Naive thymus-derived CD8-positive, alpha-beta T cell (primary cell): ENCODE measurements at places on chromosomes 3 and 15. TPM values are rescaled to one million over a fixed set of nuclear protein-coding genes. Genes with fewer than 3 reads are reported as not detected.
A peak's percentile ranks its signal among the peaks of the same experiment; 100 is the strongest.

DNA sequence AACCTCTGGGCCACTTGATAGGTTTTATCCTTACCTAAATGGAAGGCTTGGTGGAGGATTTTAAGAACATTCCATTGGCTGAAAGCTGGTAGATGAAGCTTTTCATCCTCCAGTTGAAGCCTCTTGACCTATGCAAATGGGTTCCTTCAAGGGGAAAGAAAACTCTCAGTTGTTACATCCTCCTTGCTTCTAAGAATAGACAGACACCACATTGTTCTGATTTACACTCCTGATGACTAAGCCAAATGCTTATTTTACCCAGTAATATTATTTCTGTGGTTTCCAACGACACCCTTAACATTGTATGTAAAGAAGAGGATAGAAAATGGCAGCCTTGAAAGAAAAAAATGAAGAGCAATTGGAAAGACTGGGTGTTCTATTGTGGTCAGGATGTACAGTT lies 480.5 kb downstream of the OTOL1 start:
- H3K27me3 ChIP-seq = no peaks in the 10 kb centered on the region
- H3K27ac ChIP-seq = no peak overlapping the region
- no peak for DNase-seq

GRCh38 chr15:39298271-39298962 lies 282.5 kb upstream of the THBS1 start:
- no peak overlapping the region for H3K4me3 ChIP-seq
- no peaks in the 10 kb centered on the region for H3K36me3 ChIP-seq
- peaks cover 16% of the 10 kb centered on the region for H3K27me3 ChIP-seq
- H3K27ac ChIP-seq = no peak overlapping the region
- H3K4me1 ChIP-seq = no peaks in the 10 kb centered on the region
- no peak for DNase-seq

DNA sequence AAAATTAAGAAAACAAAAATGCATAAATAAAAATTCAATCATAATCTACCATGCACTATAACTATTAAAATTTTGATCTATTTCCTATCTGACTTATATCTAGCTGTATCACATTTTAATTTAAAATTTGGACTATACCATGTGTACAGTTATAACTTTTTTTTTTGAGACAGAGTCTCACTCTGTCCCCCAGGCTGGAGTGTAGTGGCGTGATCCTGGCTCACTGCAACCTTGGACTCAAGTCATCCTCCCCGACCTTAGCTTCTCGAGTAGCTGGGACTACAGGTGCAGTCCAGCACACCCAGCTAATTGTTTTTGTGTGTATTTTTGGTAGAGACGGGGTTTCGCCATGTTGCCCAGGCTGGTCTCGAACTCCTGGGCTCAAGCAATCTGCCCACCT lies 119.9 kb downstream of the ADAM10 start:
- no peaks in the 10 kb centered on the region for H3K27me3 ChIP-seq
- DNase-seq = no peak
- peaks cover 51% of the 10 kb centered on the region for H3K4me1 ChIP-seq
- peak overlapping the region; percentile 65 for H3K27ac ChIP-seq
- H3K36me3 ChIP-seq = peaks cover 30% of the 10 kb centered on the region

- peaks cover 62% of the 10 kb centered on the region for H3K27me3 ChIP-seq
- DNase-seq = peak; percentile 77
- peak overlapping the region; percentile 82 for H3K4me3 ChIP-seq
- H3K36me3 ChIP-seq = no peaks in the 10 kb centered on the region
- H3K4me1 ChIP-seq = peaks cover 12% of the 10 kb centered on the region
These were observed 4.5 kb upstream of the GATA2 start for GRCh38 chr3:128497305-128498126.

The ROPN1 gene
- not detected for polyA plus RNA-seq

The SLC6A20 gene
- not detected for polyA plus RNA-seq

- no peak for DNase-seq
- H3K27ac ChIP-seq = no peak overlapping the region
- no peaks in the 10 kb centered on the region for H3K36me3 ChIP-seq
- H3K4me1 ChIP-seq = no peaks in the 10 kb centered on the region
- no peak overlapping the region for H3K4me3 ChIP-seq
These were observed 109.8 kb upstream of the TBC1D5 start for GRCh38 chr3:17852217-17852616.

DNA sequence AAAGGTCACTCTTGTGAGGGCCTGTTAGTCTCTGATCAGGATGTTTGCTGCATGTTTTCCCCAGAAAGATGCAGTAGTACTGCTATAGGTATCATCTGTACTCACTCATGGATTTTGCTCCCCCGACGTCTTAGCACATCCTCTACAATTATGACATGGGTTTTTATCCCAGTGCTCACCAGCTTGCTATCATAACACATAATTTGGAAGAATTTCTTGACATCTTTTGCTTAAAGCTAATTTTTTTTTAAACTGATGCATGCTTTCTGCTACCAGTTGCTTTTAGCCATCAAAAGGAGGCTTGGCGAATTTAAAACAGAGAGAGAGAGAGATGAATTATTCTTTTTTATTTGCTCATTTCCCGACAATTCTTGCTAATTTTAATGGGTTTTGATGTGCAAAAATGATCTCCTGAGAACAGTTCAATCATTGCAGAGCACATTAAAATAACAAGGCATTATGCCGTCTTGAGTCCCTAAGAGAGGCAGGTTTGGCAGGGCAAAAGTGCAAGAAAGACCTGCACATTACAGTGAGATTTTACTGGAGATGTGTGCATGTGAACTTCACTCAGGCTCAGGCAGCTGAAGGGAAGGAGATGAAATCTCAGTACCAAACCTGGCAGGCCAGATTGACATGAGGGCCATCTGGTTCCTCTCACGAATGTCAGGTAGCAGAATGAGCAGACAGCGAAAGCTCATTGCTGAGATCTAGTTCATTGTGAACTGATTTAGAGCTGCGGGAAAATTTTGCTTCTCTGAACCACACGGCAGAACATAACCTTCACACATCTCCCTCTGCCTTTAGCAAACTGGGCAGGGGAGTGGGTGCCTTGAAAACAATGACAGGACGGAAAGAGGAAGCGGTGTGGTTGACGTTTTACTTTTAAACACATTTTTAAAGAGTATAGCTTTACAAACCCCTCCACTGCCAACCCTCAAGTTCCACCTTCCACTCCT lies 25.9 kb upstream of the GOLGA8B start:
- DNase-seq = peak; percentile 30
- peak overlapping the region; percentile 84 for H3K27ac ChIP-seq
- H3K4me1 ChIP-seq = peaks cover 6% of the 10 kb centered on the region
- H3K27me3 ChIP-seq = peaks cover 4% of the 10 kb centered on the region
- H3K4me3 ChIP-seq = peak overlapping the region; percentile 55

- H3K27me3 ChIP-seq = peaks cover 9% of the 10 kb centered on the region
- no peaks in the 10 kb centered on the region for H3K36me3 ChIP-seq
- no peak overlapping the region for H3K4me3 ChIP-seq
- H3K27ac ChIP-seq = no peak overlapping the region
- no peaks in the 10 kb centered on the region for H3K4me1 ChIP-seq
These were observed 152.4 kb upstream of the MDFIC2 start for GRCh38 chr3:70464876-70465275.

DNA sequence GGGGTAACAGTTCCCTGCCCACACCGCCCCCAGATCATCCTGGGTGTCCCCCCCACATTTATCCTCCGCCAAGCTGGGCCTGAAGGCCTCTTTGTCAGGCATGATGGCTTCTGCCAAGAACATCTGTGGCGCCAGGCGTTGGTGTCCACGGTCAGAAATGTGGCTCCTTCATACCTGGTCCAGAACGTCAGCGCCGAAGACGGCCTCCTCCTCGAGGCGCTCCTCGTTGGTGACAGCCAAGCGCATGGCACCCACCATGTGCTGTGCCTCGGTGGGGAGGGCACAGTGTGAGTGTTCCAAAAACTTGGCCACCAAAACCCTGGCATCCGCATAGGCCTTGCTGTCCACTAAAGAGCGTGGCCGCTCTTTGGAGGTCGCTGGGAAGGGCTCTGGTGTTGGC lies 146.5 kb downstream of the NSMCE3 start:
- no peak overlapping the region for H3K4me3 ChIP-seq
- DNase-seq = peak; percentile 26
- H3K27ac ChIP-seq = no peak overlapping the region
- H3K27me3 ChIP-seq = no peaks in the 10 kb centered on the region
- no peaks in the 10 kb centered on the region for H3K4me1 ChIP-seq

DNA sequence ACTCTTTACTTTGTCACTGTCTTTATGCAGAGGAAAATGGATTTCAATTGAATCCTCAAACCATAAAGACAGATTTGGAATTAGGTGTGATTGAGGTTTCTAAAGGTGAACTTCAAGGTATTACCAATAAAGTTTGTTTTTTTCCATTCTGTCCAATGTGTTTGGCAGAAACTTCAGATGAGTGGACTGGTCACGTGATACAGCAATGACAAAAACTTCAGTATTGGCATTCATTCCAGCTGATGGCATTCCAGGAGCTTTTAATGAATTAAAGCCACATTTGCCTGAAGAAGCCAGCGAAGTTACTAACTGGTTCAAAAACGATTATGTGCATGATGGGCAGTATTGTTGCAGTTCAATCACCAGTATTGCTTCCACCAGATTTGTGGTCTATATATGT lies 4.5 kb upstream of the MASP1 start:
- no peak overlapping the region for H3K4me3 ChIP-seq
- H3K27ac ChIP-seq = no peak overlapping the region
- no peaks in the 10 kb centered on the region for H3K4me1 ChIP-seq
- no peaks in the 10 kb centered on the region for H3K36me3 ChIP-seq
- peaks cover 13% of the 10 kb centered on the region for H3K27me3 ChIP-seq

The ZNF80 gene
- polyA plus RNA-seq = 0.28 TPM

GRCh38 chr3:354432-354831 lies 157.9 kb downstream of the CHL1 start:
- peaks cover 3% of the 10 kb centered on the region for H3K27me3 ChIP-seq
- H3K36me3 ChIP-seq = no peaks in the 10 kb centered on the region
- no peak overlapping the region for H3K27ac ChIP-seq
- H3K4me1 ChIP-seq = no peaks in the 10 kb centered on the region
- DNase-seq = peak; percentile 1

The C3orf62 gene
- polyA plus RNA-seq = 0.73 TPM

GRCh38 chr3:50554553-50554952 lies 13.0 kb downstream of the C3orf18 start:
- peaks cover 2% of the 10 kb centered on the region for H3K36me3 ChIP-seq
- H3K27me3 ChIP-seq = no peaks in the 10 kb centered on the region
- no peak for DNase-seq
- H3K4me1 ChIP-seq = peaks cover 6% of the 10 kb centered on the region

DNA sequence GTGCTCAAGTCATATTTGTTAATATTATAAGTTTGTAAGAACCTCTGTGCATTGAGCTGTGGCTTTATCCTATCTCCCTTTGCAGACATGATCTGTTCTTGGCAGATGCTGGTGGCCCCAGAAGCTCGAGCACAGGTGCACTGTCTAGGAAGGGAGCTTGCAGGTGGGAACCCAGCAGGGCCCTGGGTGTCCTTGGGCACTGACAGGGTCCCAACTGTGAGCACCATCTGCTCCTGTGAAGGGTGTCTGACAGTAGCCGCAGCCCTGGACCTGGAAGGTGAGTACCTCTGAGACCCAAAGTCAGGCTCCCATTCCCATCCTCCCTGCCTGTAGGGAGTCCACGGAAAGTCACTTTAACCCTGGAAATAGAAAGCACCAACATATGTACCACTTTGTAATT lies 2.4 kb upstream of the REC114 start:
- peaks cover 15% of the 10 kb centered on the region for H3K27me3 ChIP-seq
- H3K27ac ChIP-seq = no peak overlapping the region
- H3K4me3 ChIP-seq = no peak overlapping the region
- DNase-seq = no peak

The DHX36 gene
- polyA plus RNA-seq = 15.6 TPM

GRCh38 chr3:28243424-28244106 lies 2.1 kb downstream of the CMC1 start:
- peak overlapping the region; percentile 13 for H3K4me3 ChIP-seq
- peak overlapping the region; percentile 10 for H3K27ac ChIP-seq
- no peaks in the 10 kb centered on the region for H3K27me3 ChIP-seq
- H3K36me3 ChIP-seq = no peaks in the 10 kb centered on the region

The DUOX1 gene
- 0.35 TPM for polyA plus RNA-seq

DNA sequence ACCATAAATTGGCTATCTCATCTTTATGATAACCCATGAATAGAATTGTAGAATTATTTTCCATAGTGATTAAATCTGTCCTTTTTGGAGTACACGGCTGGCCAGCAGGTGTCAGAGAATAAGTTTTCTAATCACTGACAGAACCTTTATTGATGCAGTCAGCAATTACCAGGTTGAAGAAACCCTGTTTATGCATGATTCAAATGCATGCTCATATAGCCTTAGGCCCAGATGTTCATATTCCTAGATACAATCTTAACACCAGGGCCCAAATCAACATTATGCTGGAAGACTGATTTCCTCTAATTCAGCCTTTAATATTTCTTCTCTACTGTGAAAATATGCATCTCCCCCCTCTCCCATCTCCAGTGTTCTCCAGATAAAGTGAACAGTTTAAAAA lies 243.5 kb upstream of the DCBLD2 start:
- no peak overlapping the region for H3K4me3 ChIP-seq
- H3K27me3 ChIP-seq = peaks cover 18% of the 10 kb centered on the region
- DNase-seq = no peak

DNA sequence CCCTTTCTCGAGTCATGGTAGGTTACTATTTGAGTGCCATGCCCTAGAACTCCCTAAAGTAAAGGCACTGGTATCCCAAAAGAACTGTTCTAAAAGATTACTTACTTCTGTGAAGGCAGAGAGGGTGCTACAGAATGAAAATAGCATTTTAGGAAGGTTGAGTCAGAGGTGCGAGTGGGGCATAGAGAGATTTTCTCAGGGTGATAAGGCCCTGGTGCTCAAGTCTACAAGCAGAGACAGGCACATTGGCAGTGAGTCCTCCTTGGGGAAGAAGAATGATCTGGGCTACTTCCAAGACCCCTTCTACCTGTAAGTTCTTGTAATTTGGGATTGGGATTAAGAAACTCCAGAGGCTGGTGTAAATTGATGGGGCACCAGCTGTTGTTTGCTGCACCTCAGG lies 96.7 kb downstream of the AKAP13 start:
- no peak for DNase-seq
- H3K4me3 ChIP-seq = no peak overlapping the region
- H3K4me1 ChIP-seq = peaks cover 48% of the 10 kb centered on the region
- peak overlapping the region; percentile 0 for H3K27ac ChIP-seq
- no peaks in the 10 kb centered on the region for H3K36me3 ChIP-seq

DNA sequence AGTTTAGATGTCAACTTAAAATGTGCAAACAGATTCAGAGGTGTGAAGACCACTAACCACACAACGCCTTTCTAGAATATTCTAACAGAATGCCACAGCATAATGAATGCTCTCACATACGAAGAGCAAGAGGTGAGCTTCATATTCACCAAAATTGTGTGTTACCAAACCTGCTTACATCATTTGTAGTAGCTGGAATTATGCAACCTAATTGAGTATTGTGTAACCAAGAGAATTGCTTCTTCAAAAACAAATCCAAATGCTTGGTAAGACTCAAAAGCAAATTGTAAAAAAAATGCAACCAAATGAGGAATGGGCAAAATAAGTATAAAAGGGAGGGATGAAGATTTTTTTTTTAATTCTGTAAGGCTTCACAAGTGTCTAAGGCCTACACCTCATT lies 160.7 kb downstream of the TAFA4 start:
- DNase-seq = no peak
- peaks cover 2% of the 10 kb centered on the region for H3K27me3 ChIP-seq
- H3K4me1 ChIP-seq = no peaks in the 10 kb centered on the region
- H3K36me3 ChIP-seq = peaks cover 10% of the 10 kb centered on the region
